ENCODE measurements at places on chromosomes 6 and 20.

DNA sequence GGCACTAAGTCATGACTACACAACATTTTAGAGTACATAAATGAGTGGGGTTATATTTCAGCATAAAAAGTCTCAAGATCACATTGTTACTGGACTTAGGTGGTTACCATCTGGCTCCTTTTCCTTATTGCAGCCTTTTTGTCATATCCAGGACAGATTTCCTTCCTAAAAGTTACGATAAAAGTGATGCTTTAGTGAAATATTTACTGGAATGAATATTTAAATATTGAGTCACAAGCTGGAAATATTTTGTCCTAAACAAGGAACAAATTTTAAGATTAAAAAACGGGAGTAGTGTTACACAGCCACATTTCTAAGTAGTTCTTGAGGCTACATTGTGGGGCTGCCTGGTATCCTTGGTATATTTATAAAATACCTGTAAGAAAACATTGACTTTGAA is 52.2 kb downstream of the CDC40 start:
- DNase-seq: no peak

DNA sequence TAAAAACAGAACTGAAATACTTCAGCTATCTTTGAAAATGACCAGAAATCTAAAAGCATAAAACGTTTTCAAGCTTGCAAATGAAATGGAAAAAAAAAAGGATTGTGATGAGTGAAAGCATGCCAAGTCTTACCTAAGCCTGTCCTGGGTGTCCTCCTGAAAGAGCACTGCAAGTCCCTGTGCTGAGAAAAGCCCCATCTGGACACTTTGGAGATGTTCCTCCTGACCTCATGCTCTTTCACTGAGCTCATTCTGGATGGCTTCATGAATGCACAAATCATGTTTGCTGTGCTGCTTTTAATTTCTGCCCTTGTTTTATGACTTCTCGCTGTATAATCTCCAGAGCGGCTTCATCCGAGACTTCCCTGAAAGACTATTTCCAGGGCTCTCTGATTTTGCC is 136.0 kb downstream of the SOD2 start:
- no peak for DNase-seq

DNA sequence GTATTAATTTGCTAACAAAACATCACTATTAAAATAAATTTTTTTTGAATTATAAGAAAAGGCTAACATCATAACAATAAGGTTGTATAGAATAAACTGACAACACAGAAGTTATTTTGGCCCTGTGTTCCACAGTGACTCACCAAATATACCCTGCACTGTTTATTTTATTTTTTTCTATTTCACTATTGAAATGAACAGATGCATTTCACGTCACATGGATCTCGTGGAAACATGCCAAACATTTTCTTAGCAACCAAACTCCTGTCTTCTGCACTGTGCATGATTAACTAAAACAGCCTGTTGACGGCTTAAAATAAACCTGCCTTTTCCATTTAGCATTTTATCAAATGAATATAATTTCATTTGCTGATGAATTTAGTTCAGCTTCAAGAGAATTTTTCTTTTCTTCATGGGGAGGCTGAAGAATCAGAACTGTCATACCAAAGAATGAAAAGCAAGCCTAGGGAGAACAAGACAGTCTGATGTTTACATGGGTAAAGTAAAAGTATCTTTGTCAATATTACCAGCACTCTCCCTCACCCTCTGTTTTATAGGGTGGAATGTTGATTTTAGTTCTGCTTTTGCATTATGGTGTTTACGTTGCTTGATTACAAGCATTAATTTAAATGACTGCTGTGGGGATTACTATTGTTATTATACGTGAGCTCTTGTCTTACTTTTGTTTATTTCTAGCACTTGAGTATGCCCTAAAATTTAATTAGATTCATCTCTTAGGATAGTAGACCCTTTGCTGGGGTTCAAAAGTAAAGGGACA is 115.3 kb downstream of the LCA5 start:
- no peak for DNase-seq

DNA sequence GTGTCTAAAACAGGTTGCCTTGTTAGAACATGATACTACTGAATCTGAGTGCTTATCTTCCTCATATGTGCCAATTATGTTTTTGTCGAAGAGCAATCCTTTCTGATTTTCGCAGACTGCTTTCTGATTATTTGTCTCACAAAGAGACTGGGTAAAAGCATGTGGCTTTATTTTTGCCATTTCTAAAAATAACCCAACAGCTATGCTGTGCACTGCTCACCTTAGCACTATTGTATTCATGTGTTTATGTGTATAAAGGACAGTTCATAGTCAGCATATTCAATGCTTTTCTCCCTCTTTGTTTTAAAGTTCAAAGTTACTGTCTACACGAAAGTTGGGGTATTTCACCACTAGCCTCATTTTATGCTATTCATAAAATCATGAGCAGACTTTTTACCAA is 127.0 kb downstream of the SGK1 start:
- no peak for DNase-seq

DNA sequence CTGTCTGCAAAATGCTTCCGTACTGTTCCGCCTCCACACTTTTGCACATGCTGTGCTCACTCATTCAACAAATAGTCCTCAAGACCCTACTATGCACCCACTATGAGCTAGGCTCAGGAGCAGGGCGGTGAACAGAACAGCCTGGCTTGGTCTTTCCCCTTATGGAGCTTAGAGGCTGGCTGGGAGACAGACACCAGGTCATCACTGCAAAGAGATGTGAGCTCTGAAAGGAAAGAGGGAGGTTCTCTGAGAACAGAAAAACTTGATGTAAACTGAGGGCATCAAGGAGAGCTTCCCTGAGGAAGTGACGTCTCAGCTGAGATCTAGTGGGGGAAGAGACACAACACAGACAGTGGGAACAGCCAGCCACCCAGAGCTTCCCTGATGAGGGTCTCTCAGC is 31.0 kb upstream of the TGM2 start:
- DNase-seq: no peak

DNA sequence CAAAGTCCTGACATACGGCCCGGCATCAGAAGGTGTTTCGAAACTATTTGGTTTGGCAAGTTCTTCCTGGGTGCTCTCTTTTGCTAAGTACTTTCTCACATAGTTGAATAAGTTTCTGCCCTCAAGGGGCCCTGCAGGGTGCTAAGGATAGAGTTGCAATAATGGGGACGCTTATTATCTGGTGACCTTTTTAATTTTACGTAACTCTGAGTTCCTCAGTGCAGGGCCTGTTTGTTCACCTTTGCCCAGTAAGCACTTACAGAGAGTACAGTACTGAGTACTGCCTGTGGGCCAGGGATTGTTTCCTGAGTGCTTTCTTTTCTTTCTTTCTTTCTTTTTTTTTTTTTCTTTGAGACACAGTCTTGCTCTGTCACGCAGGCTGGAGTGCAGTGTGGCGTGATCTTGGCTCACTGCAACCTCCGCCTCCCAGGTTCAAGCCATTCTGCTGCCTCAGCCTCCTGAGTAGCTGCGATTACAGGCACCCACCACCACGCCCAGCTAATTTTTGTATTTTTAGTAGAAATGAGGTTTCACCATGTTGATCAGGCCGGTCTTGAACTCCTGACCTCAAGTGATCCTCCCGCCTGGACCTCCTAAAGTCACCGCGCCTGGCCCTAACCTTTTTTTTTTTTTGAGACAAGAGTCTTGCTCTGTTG is 4.5 kb upstream of the PXMP4 start:
- no peak for DNase-seq

- DNase-seq: no peak
Measured at GRCh38 chr6:169406034-169406433, 152.4 kb upstream of the THBS2 start.

- DNase-seq: no peak
Measured at GRCh38 chr6:101393251-101393828, at the start of gene GRIK2. Gene GRIK2 (plus strand): TSS chr6:101393708.

- DNase-seq: no peak
Measured at GRCh38 chr6:36685926-36686667, 7.6 kb downstream of the CDKN1A start.

DNA sequence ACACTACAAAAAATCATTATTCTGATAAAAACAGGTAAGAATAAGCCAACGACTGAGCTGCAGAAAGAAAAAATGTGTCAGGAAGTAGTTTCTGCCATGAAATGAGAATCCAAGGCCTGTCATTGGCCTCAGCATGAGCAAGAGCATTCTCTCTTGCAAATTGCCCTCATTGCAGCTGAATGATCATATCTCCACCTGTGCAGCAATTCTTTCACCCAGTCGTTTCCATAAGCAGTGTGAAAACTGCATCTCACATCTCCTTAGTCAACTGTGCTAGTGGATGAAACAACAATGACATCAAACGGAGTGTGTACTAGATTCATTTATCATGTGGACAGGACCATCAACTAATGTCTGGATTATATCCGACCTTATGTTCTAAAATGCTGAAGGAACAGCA is 88.2 kb upstream of the STXBP5 start:
- no peak for DNase-seq

DNA sequence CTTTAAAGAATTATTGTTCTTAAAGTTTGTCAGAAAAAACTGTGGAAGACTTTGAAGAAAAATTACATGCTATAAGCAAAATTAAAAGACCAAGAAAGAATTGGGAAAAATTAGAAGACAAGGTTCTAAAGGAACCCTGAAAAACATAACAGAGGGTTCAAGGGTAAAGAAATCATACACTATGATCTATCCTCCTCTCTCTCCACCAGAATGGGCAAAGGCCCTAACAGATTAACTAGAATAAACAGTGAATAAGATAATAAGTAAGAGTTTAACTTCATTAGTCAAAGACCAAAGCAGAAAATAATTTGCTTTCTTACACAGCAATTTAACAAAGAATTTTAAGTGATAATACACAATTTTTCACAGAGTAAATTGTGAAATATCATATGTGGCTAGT is 201.2 kb upstream of the PDE10A start:
- no peak for DNase-seq

DNA sequence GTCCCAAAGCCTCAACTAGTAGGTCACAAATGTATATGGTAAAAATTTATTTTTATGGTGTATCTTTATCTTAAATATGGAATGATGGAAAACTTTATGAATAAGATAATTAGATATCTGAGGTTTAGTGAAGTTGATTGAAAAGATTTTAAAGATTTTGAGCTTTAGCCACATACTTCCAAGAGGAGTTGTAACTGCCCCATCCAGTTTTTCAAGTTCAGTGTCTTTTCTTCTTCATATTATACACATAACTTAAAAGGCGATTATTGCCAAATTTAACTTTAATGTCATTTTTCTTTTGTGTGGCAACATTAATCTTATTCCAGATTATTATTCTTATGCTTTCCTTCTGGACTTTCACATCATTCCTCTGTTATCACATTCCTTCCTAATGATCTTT is 266.4 kb downstream of the TINAG start:
- no peak for DNase-seq

All from stimulated activated CD4-positive, alpha-beta T cell treated with anti-CD3 and anti-CD28 coated beads, Interleukin-2, amount 100 ng/mL, for 4 hours (primary cell).